ENCODE measurements at places on chromosomes 11 and 22.

- no peak for DNase-seq
Observed at GRCh38 chr11:108500721-108501120, 2.5 kb upstream of the POGLUT3 start.

GRCh38 chr11:3860375-3860774 is 4.9 kb downstream of the STIM1 start:
- DNase-seq, result no peak

- no peak for DNase-seq
Observed at GRCh38 chr22:27198518-27199035, 541.2 kb downstream of the MIAT start.

GRCh38 chr11:129853518-129854231 is 38.0 kb downstream of the TMEM45B start:
- DNase-seq, result no peak

DNA sequence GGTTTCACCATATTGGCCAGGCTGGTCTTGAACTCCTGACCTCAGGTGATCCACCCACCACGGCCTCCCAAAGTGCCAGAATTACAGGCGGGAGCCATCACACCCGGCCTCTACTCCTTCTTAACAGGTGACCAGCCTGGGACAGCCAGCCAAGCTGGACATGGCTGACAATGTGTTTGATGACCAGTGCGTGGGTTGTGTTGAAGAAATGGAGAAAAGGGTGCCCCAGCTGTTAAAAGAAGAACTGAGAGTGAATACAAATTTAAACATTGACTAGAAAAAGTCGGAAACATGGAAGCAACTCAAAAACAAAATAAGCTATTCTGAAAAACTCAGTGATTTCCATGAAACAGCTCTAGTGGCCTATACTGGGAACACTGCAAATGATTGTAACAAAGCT is 86.5 kb upstream of the CLPB start:
- DNase-seq, result no peak

GRCh38 chr11:114061048-114061680 is 1.7 kb downstream of the ZBTB16 start:
- DNase-seq, result no peak

DNA sequence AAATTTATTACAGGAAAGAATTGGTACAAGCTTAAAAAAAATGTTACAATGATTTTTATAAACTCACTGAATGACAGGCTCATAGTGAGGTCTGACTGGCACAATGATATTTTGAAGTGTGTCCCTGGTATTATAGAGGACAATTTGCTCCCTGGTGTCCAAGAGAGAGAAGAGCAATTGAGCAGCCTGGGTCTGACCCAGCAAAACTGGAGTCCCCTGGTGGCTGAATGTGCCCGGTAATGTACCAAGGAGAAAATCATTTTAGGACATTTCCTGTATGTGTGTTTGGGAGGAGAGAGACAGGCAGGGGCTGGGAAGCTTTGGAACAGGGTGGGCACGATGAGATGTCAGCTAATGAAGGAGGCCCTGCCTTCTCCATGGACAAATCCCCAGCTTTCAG is 125.3 kb downstream of the APOL5 start:
- peak; percentile 69 for DNase-seq

- DNase-seq, result peak; percentile 73
Observed at GRCh38 chr11:11980841-11981308, 27.6 kb downstream of the DKK3 start.

- peak; percentile 44 for DNase-seq
Observed at GRCh38 chr11:18727479-18728236, 1.7 kb upstream of the IGSF22 start.

DNA sequence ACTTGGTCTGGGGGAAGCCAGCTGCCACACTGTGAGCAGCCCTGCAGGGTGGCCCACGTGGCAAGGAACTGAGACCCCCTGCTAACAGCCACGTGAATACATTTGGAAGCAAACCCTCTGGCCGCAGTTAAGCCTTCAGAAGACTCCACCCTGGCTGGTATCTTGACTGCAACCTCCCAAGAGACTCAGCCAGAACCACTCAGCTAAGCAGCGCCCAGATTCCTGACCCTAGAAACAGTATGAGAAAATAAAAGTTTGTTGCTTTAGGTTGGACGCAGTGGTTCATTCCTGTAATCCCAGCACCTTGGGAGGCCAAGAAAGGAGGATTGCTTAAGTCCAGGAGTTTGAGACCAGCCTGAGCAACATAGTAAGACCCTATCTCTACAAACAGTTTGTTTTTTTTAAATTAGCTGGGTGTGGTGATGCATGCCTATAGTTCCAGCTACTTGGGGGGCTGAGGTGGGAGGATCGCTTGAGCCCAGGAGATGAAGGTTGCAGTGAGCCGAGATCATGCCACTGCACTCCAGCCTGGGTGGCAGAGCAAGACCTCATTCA is 8.7 kb downstream of the ZMAT5 start:
- DNase-seq, result peak; percentile 50

GRCh38 chr22:27124351-27124966 is 467.1 kb downstream of the MIAT start:
- DNase-seq, result no peak

DNA sequence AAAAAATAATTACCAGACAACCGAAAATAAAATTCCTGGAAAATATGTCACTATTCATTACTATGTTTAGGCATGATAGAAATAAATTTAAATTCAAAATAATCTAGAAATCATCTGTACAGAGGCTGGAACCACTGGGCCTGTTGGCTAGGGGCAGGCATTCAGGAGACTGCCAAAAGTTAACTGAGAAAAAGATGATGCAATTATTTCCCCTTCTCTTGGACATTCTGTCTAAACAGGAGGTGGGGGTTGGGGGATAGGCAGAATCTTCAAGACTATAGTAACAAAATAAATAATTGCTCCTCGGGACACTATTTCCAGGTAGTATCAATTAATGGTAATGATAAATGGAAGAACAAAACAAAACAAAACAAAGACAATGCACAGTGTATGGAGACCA is 14.1 kb downstream of the BTBD10 start:
- DNase-seq, result peak; percentile 19

DNA sequence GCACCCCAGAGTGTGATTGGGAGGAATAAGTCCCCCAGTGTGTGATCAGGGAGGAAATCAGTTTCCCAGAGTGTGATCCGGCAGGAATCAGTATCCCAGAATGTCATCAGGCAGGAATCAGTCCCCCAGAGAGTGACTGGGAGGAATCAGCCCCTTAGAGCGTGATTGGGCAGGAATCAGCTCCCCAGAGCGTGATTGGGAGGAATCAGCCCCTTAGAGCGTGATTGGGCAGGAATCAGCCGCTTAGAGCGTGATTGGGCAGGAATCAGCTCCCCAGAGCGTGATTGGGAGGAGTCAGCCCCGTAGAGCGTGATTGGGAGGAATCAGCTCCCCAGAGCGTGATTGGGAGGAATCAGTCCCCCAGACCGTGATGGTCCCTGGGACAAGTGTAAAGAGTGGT is 81.1 kb upstream of the EIF3D start:
- DNase-seq, result no peak

DNA sequence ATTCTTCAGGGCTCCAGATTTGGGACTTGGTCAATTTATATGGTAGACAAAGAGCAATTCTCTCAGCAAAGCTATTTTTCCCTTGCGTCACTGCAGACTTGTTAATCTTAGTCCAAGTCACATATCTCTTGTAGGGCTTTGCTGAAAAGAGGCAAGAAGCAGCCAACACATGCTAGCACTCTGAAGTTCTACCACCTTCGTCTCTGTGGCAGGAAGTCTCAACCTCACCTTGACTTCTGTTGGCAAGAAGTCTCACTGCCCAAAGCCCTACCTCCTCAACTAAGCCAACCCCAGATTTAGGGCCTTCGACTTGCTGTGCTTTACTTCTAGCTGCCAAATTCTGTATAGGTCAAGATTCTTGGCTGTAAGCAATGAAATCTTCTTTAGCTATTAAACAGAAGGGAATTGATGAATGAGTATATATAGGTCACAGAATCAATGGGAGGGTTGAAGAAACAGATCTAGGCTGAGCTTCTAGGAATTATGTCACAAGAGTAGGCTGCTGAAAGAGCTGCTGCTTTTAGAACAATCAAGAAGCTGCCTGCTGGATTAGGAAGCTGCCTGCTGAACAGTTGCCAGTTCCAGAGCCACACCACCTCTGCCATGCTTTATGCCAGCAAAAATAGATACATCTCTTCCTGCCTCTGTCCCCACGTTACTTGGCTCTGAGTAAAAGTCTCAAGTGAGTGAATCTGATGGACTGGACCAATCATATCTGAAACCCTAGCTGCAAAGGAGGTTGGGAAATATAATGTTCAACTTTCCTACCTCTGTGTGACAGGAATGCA is 17.6 kb upstream of the NCR3LG1 start:
- DNase-seq, result no peak

DNA sequence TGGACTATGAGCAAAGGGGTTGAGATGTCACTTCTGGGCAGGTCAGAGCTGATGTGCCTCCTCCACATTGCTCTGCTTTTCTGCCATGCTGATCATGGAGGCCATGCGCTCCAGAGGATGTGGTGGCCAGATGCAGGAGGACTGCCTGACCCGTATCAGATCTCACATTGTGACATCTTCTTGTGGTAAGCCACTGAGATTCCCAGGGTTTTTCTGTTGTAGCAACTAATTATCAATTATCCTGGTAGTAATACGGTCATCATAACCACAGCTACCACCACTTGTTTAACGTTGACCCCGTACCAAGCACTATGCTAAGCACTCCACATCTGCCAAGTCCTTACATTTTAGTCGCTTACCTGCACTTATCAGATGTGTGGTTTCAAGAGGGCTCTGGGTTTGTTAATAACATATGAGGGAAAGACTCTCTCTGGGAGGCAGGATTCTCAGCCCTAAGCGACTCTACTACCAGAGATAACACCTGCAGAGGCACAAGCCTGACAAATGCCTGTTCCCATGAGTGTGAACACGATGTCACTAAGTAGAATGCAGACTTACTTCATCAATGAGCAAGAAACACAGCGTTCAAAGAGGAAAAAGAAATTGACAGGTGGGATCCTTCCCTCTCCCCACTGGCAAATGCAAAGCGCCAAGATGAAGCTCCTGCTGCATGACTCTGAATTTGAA is 63.6 kb upstream of the TIMP3 start:
- no peak for DNase-seq

- no peak for DNase-seq
Observed at GRCh38 chr11:78732246-78732645, 157.6 kb upstream of the NARS2 start.

GRCh38 chr11:72482211-72482812 is 48.0 kb upstream of the CLPB start:
- peak; percentile 80 for DNase-seq

DNA sequence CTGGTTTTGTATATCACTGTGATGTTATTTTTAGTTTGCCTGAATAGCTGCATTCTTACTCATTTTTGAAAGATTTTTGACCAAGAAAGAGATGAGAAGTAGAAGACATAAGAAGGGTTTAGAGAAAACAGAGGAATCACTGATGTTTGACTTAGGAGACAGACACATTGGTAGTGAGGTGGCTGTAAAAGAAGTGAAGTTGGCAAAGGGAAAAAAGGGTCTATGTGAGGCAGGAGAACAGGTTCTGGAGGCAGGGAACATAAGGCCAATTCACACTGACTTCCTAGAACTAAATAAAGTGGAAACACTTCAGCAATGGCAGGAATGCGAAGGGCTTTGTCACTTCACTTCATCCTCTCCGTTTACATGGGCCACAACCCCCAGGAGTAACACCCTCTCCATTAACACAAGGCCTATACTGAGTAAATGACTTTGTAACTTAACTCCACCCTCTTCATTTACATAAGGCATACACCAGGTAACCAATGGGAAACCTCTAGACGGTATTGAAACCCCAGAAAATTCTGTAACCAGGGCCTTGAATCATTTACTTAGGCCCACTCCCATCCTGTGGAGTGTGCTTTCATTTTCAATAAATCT is 36.5 kb downstream of the CTSC start:
- DNase-seq, result no peak

DNA sequence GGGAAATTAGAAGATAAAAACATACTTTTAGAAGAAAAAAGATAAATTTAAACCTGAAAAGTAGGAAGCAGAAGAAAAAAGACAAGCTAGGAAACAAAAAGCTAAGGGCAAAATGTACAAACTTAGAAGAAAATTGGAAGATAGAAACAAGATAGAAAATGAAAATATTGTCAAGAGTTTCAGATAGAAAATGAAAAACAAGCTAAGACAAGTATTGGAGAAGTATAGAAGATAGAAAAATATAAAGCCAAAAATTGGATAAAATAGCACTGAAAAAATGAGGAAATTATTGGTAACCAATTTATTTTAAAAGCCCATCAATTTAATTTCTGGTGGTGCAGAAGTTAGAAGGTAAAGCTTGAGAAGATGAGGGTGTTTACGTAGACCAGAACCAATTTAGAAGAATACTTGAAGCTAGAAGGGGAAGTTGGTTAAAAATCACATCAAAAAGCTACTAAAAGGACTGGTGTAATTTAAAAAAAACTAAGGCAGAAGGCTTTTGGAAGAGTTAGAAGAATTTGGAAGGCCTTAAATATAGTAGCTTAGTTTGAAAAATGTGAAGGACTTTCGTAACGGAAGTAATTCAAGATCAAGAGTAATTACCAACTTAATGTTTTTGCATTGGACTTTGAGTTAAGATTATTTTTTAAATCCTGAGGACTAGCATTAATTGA is 1.0 kb downstream of the MALAT1 start:
- DNase-seq, result no peak

GRCh38 chr22:19554834-19555404 is 30.7 kb upstream of the CLDN5 start:
- DNase-seq, result peak; percentile 31

DNA sequence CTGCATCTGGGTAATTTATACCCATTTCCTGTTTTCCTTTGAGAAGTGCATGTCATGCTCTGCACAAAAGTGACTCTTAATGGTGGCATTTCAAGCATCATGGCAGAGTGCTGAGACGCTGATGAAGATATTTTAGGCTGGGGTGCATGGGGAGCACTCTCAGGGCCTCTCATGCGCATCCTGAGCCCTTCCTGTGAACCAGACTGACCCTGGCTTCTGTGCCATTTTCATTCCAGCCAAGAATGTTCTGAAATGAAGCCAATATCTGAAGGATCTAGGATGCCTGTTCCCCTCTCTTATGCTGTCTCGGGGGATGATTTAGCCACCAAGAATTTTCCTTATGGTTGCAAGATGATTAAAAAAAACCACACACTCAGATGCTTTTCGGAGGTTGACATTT is 61.5 kb downstream of the MIAT start:
- peak; percentile 100 for DNase-seq

DNA sequence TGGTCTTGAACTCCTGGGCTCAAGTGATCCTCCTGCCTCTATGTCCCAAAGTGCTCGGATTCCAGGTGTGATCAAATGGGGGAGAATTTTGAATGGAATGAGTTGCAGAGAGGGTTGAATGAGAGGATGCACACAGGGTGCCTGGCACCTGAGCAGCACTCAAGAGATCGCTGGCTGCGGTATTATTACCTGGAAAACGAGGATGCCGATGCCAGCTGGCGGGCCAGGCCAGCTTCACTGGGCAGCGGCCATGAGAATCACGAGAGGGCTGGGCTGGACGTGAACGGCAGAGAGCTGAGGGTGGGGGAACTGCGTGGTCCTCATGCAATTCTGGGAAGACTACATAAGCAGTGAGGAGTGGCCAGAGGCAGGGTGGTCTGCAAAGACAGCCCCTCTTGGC is 2.9 kb downstream of the MGAT3 start:
- DNase-seq, result no peak

- DNase-seq, result peak; percentile 28
Observed at GRCh38 chr11:60265373-60266214, 14.9 kb upstream of the MS4A4A start.

GRCh38 chr11:2301631-2302305 is at the start of the genes C11orf21 and TSPAN32:
Gene C11orf21, minus strand, starts transcription at chr11:2301918. Its CDS starts 110 bp downstream, at chr11:2301808.
Gene TSPAN32, plus strand, starts transcription at chr11:2302013. Its CDS starts 137 bp downstream, at chr11:2302150.
- DNase-seq, result peak; percentile 15
